Naive thymus-derived CD4-positive, alpha-beta T cell (primary cell): ENCODE measurements at places on chromosomes 11 and 22. TPM values are rescaled to one million over a fixed set of nuclear protein-coding genes. Genes with fewer than 3 reads are reported as not detected.

OR52N5 gene
- total RNA-seq = not detected

KDM4D gene
- total RNA-seq = 0.32 TPM

OPCML gene
- total RNA-seq = not detected in 2 replicates

GRCh38 chr11:112129656-112130055 lies 34.2 kb downstream of the IL18 start:
- DNase-seq = no peak

- peak; percentile 26 for DNase-seq
Observed at GRCh38 chr11:47270331-47271271, 668 bp downstream of the MADD start.

DNA sequence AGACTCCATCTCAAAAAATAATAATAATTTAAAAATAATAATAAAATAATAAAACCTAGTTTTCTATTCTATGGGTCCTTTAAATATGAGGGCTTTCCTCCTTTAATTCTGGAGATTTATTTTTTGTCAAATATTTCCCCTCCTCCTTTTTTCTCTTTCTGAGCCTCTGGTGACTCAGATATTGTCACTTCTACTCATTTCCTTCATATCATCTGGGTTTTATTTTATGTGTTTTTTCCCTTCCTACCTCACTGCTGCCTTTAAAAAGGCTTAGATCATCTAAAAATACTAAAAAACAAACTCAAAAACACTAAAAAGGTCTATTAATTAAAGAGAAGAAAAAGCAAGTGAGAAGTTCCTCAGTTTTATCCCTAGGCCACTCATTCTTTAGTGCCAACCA lies 138.9 kb downstream of the SPON1 start:
- DNase-seq = no peak
